ENCODE measurements at places on chromosomes 1 and 21. TPM values are rescaled to one million over a fixed set of nuclear protein-coding genes. Genes with fewer than 3 reads are reported as not detected.
A peak's percentile ranks its signal among the peaks of the same experiment; 100 is the strongest.

- DNase-seq, result peak; percentile 60
Observed at GRCh38 chr1:109275706-109276345, 7.1 kb downstream of the PSRC1 start.

DNA sequence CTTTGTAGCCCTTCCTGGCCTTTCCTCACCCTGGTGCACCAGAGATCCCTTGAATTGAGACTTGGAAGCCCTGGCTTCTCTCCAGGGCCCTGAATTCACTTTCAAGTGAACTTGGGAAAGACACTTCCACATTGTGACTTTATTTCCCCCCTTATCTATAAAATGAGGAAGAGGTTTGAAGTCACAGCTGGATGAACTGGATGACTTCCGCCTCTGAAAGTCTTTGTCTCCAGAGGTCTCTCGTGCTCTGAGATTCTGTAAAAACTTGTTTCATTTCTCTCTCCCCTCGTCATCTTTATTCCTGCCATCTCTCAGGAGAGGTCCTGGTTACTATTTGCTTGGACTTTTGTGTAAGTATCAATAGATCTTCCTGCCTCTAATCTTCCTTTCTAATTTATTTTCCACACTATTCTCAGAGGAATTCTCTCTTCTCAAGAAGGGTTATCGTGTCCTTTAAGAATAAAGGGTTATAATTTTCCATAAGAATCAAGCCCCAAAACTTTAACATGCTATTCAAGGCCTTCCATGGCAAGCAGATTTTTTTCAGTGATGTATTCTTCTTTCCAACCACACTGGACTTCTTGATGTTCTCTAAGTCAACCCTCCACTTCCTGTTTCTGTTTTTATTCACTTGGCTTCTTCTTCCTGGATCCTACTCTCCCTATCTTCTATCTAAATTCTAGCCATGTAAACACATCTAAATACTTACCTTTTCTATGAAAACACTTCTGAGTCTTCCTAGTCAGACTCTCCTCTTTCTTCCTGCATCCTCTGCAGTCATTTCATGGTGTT lies 6.5 kb upstream of the RPTN start:
- DNase-seq, result no peak

GRCh38 chr1:211099393-211099792 lies 34.6 kb downstream of the KCNH1 start:
- no peak for DNase-seq

DNA sequence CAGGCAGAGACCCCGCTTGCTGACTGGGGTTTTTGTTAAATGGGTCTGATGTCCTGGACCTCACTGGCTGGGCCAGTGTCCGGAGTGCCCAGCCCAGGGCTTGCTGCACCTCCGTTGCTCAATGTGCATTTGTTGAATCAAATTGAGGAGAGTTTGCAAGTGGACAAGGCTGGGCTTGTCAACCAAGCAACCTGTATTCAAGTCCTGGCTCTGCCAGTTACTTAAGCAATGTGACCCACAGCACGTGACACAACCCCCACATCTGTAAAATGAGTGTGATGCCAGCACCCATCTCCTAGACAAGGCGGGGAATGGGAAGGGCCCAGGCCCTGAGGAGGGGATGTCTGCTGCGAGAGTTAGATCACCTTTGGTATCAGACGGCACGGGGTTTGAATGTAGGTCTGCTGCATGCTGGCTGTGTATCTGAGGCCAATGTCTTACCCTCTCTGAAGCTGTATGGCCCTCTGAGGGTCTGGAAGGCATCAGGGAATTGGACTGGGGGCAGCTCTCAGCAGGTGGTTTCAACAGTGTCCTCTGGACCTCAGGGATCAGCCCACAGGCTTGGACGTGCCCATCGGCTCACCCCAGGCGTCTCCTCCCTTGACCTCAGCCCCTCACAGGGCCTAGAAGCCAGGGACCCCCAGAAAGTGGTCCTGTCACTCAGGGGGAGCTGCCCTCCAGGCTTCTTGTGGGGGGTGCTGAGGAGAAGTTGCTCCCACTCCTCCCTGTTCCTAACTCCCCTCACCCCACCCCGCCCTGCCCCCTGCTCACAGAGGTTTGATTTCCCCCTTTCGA lies 51.0 kb upstream of the RUNX3 start:
- DNase-seq, result no peak

DNA sequence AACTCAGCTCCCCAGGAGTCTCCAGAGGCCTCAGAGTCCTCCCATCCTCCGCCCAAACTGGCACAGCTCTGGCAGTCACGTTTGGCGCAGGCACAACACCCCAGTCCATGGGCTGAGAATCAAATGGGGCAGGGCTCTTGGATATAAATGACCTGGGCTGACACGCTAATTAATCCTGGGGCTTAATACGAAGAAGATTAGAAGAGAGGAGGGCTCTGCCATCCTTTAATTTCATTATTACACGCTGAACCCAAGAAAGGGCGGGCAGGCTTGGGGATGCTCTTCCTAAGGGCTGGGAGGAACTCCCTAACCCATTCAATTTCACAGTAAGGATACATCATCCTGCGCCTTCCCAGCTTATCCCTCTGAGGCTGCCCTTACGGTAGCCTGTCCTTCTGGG lies 2.4 kb downstream of the GRIK3 start:
- DNase-seq, result no peak

Gene KRTAP11-1
- total RNA-seq, result not detected
